ENCODE measurements at places on chromosomes 1 and 21.

DNA sequence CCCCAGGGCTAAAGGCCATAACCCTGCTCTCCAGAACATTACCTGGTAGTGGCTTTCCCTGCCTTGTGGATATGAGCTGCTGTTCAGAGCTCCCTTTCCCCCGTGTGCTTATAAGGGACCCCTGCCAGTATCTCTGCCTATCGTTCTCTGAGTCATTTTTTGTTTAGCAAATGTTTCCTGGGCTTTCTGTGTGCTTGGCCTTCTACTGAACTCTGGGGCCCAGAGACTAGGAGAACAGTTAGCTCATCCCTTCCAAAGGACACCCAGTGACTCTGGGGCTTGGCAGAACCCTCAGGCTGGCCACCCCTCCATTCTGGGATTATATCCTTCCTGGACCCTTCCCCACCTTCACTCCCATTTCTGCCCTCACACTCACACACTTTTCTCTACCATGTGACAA lies 80.8 kb upstream of the POU3F1 start:
- DNase-seq: no peak

GRCh38 chr1:230000493-230001184 lies 66.4 kb upstream of the GALNT2 start:
- DNase-seq: no peak

DNA sequence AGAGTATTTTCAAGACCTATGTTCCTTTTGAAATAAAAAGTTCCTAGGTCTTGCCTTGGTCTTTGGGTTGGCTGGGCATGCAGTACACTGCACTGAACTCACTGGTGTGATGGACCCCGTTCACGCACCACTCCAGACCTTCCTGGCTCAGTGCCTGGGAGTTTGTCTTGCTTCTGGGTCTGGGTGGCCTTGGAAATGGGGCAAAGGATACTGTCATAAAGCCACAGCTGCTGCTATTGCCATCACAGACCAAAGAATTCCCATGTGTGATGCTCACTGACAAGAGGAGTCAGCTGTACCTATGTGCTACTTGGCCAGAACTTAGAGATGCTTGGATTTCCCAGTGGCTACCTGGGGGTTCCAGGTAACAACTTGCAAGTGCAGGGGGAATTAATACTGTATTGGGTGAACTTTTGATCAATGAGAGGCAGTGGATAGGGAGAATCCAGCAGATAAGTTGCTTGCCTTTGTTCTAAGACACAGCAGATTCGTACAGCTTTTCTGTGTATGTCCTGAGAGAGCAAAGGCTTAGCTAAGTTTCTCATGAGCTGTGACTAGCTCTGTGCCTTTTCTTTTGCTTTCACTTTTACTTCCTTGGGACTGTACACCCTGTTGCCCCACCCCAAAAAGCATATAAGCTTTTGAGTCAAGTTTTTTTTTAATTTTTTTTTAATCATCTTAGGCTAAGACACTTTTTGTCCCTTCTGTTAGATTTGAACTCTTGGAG lies 115.3 kb downstream of the RUNX1 start:
- DNase-seq: no peak

DNA sequence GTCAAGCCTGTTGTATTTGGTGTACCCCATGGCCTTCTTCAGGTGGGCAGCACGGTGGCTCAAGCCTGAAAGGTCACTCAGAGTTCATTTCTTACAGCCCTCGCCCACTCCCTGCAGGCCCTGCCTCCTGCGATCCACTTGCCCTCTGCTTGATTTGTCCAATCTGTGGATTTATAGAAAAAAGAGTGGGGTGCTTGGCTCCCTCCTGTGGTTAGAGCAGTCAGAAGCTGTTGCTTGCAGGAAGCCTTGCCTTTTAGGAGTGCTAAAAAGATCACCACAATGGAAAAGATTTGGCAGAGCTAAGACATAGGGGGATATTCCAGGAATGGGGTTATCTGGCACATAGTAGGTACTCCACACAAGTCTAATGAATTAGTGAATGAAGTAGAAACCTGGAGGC lies 108.0 kb upstream of the TRABD2B start:
- DNase-seq: no peak

DNA sequence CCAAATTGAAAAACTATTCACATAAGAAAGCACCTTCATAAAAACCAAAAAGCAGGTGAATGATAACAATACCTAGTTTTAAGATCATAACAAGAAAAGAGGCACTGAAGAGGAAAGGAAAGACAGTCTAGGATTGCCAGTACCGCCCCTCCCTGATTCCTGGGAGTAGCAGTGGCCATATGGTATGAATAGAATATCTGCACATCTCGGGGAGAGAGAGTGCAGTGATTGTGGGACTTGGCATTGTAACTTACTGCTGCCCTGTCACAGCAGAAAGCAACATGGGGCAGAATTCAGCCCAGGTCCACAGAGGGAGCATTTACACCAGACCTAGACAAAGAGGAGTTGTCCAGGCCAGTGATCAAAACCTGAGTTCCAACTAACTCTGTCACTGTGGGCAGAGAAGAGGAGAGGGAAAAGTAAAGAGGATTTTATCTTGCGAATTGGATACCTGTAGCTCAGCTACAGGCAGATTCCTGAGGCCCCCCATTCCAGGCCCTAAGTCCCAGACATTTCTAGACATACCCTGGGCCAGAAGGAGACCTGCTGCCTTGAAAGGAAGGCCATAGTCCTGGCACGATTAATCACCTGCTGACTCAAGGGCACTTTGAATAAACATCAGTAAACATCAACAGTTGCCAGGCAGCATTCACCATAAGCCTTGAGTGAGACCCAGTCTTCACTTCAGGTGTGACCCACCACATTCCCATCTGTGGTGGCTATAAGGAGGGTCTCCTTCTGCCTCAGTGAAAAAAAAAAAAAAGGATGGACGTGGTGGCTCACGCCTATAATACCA lies 397.5 kb downstream of the TGFB2 start:
- DNase-seq: no peak

DNA sequence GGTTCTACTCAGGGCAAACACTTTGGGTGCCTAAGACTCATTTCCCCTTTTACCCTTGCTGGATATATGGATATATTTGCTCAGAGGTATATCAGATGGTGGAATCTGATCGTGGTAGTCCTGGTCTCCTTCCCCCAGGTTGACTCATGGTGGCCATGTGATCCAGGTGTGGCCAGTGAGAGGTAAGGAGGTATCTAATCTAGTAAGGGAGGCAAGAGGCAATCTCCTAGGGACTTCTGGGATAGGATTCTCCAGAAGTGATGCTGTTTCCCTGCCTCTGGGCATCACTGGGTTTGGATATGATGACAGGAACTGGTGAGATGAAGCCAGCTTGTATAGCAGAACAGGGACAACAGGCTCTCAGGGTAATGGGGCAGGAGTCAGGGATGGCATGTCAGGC lies 8.5 kb upstream of the DENND2D start:
- DNase-seq: no peak

- no peak for DNase-seq
Observed at GRCh38 chr1:19421365-19421764, 64.0 kb downstream of the CAPZB start.

GRCh38 chr1:153531638-153532037 lies 4.2 kb downstream of the S100A6 start:
- DNase-seq: no peak

DNA sequence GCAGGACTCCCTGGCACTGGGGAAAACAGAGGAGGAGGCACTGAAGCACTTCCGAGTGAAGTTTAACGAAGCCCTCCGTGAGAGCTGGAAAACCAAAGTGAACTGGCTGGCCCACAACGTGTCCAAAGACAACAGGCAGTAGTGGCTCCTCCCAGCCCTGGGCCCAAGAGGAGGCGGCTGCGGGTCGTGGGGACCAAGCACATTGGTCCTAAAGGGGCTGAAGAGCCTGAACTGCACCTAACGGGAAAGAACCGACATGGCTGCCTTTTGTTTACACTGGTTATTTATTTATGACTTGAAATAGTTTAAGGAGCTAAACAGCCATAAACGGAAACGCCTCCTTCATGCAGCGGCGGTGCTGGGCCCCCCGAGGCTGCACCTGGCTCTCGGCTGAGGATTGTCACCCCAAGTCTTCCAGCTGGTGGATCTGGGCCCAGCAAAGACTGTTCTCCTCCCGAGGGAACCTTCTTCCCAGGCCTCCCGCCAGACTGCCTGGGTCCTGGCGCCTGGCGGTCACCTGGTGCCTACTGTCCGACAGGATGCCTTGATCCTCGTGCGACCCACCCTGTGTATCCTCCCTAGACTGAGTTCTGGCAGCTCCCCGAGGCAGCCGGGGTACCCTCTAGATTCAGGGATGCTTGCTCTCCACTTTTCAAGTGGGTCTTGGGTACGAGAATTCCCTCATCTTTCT lies 75.5 kb downstream of the PIK3CD start:
- DNase-seq: no peak

- DNase-seq: no peak
Observed at GRCh38 chr1:54853793-54854370, 33.1 kb downstream of the DHCR24 start.

GRCh38 chr1:160377585-160378206 lies 10.8 kb downstream of the NHLH1 start:
- no peak for DNase-seq

DNA sequence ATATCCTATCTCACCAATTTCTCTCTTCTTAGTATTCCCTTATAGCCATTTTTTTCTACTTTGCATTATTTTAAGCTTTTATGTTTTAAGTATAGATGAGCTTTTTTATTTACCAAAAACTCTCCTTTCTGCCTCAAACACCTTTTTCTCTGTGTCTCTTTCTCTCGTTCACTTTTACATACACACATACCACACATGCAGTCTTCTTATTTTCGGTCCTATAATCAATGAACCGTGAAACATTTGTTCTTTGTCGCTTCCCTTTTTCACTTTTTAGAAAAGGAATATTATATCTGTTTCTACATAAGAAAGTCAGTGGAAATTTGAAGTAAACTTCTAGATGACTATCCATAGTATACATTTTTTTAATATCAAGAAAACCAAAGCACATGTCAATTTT lies 183.2 kb downstream of the MRPL39 start:
- no peak for DNase-seq

DNA sequence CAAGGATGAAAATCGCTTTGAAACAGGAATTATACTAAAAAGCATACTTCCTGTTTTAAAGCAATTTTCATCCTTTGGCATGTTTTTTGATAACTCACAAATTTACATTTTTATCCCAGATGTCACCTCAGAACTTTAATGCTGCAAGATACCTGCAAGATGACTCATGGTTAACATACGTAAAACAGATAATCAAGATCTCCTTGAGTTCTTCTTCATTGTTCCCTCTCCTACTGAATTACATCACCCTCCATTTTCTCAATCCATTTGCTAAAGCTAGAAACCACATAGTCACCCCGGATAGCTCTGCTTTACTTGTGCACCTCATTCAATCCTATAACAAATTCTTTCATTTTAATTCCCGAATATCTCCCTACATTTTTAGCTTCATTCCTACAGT lies 1114.2 kb downstream of the PLA2G4A start:
- DNase-seq: no peak
